ENCODE measurements at places on chromosomes 1 and 21. TPM values are rescaled to one million over a fixed set of nuclear protein-coding genes. Genes with fewer than 3 reads are reported as not detected.

The TTC24 gene
- total RNA-seq: not detected

The TSPAN2 gene
- 2.0 TPM for total RNA-seq

The NPHS2 gene
- not detected for total RNA-seq

The GBP4 gene
- 3.6 TPM for total RNA-seq

The FAM20B gene
- 45.6 TPM for total RNA-seq

The ADAM30 gene
- total RNA-seq: not detected

The PWP2 gene
- total RNA-seq: 24.2 TPM

The OR2T11 gene
- total RNA-seq: not detected

The S100A6 gene
- total RNA-seq: 593 TPM

The EVA1B gene
- 75.4 TPM for total RNA-seq

The VWA5B1 gene
- not detected for total RNA-seq

The C1orf56 gene
- 2.9 TPM for total RNA-seq

The LRRIQ3 gene
- total RNA-seq: 0.93 TPM

The GSTM3 gene
- total RNA-seq: 43.5 TPM

The GUCA2B gene
- not detected for total RNA-seq

The LENEP gene
- 0.40 TPM for total RNA-seq

The PDE4B gene
- 72.7 TPM for total RNA-seq

The DPT gene
- not detected for total RNA-seq

The NBPF20 gene
- 3.7 TPM for total RNA-seq

The F13B gene
- total RNA-seq: not detected

The CD164L2 gene
- not detected for total RNA-seq

The TNFRSF25 gene
- total RNA-seq: 15.4 TPM

The KCNE2 gene
- not detected for total RNA-seq

The C1orf87 gene
- not detected for total RNA-seq

The TEX38 gene
- not detected for total RNA-seq

The FNDC5 gene
- 0.13 TPM for total RNA-seq

The RSPH1 gene
- not detected for total RNA-seq

The KRTAP19-1 gene
- not detected for total RNA-seq

The PFKFB2 gene
- total RNA-seq: 1.2 TPM

The BTBD8 gene
- 2.1 TPM for total RNA-seq

The CCDC185 gene
- not detected for total RNA-seq

The DISP3 gene
- total RNA-seq: 0.07 TPM

The TMPRSS3 gene
- total RNA-seq: not detected

The TINAGL1 gene
- total RNA-seq: 456 TPM

The CSF3R gene
- not detected for total RNA-seq

The LCE2B gene
- not detected for total RNA-seq

The ALX3 gene
- not detected for total RNA-seq

Data from thoracic aorta endothelial cell (primary cell).